ENCODE measurements at places on chromosomes 3 and 15. TPM values are rescaled to one million over a fixed set of nuclear protein-coding genes. Genes with fewer than 3 reads are reported as not detected.

DNA sequence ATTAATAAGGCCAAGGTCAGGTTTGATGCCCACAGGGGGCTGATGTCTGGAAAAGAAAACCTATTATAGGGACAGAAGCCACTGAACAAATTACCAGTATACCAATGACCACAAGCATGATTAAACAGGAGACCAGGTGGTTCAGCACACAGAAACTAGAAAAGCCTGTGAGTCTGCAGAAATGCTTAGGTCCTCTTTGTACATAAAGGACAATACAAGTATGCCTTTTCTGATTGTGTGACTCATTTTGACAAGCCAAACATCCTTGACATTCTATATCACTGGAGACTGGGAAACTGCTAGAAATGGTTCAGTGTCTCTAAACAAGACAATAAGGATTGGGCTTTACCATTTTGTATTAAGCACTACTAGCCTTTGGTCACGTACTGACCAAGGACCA lies 113.2 kb upstream of the MYO5C start:
- DNase-seq: no peak

The TMIE gene
- total RNA-seq: not detected

The EEFSEC gene
- total RNA-seq: 23.4 TPM

The CSTA gene
- not detected for total RNA-seq

- no peak for DNase-seq
Measured at GRCh38 chr3:33377931-33378330, 62.3 kb downstream of the UBP1 start.

DNA sequence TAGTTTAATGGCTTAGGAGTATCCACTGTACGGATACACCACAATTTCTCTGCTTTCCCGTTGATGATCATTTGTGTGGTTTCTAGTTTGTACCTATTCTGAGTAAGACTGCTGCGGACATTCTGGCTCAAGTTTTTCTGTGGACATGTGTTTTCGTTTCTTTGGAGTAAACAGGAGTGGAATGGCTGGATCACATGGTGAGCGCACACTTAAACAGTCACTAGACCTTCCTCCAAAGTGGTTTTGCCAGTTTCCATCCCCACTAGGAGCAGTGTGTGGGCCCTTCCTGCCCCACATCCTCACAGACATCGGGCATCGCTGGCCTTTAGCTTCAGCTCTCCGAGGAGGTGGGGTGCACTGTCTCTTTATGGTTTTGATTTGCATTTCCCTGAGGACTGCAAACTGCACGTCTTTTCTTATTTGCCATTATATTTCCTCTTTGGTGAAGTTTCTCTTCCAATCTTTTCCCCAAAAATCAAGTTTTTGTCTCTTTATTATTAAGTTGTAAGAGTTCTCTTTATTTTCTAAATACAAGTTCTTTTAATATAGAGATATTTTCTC lies 94.1 kb downstream of the VGLL4 start:
- DNase-seq: no peak

GRCh38 chr15:27260523-27260922 lies 289.5 kb downstream of the GABRG3 start:
- DNase-seq: no peak

- DNase-seq: no peak
Measured at GRCh38 chr3:113194823-113195401, 16.4 kb upstream of the BOC start.

The KCNMB3 gene
- total RNA-seq: 3.1 TPM

The UBA7 gene
- total RNA-seq: 6.0 TPM

The CELSR3 gene
- 26.5 TPM for total RNA-seq

The LSM3 gene
- 19.1 TPM for total RNA-seq

DNA sequence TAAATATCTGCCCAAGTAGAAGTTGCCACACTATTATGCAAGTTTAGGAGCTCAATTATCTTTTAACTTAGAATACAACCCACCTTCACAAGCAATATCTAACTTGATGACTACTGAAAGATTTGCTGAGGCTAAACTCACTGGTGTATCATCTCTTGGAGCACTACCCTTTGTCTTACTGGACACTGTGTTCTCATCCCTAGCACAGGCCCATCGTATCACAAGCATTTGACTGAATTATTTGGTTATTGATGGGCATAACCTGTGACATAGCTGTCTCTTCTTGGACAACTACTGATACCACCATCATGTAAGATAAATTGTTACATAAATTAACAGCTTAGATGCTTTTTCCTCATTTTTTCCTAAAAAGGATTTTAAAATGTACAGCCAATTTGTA lies 216.2 kb upstream of the THBS1 start:
- DNase-seq: no peak

Measured in neural crest cell (in vitro differentiated cells).